Calu3 (cell line): ENCODE measurements at places on chromosomes 5 and 9.

DNA sequence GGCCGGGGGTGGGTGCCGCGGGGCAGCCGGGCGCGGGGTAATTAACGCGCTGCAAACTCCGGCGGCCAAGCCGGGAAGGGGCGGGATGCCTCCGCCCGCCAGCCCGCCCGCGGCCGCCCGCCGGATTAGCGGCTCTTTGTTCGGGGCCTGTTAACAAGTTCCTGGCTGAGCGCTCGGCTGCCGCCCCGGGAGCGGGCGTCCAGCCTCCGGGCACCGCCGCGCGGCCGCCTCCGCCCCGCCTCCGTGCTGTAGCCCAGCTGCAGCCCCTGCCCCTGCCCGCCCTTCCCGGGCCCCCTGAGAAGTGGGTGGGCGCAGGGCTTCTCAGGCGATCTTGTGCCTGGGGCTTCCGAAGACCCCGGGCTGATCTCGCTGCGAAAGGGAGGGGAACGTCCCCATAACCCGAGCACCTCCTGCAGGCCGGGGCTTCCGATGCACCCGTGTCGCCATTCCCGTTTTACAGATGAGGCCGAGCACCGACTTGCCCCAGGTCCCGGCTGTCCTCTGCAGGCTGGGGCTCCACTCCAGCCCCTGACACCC, 7.5 kb downstream of the UNC5A start:
- DNase-seq = peak; percentile 69

DNA sequence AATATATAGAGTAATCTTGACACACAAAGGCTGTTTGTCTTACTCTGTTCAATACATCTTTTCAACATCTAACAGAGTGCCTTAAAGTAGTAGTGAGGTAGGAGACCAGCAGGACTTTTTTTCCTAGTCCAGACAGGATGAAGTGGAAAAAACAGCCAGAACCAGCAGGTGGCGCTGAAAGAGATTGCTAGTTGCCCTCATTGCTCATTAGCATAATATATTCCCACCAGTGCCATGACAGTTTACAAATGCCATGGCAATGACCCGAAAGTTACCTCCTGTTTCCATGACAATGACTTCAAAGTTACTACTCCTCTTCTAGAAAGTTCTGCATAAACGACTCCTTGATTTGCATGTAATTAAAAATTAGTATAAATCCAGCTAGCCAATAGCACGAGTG, 387.4 kb downstream of the ACTL7B start:
- DNase-seq = peak; percentile 42

DNA sequence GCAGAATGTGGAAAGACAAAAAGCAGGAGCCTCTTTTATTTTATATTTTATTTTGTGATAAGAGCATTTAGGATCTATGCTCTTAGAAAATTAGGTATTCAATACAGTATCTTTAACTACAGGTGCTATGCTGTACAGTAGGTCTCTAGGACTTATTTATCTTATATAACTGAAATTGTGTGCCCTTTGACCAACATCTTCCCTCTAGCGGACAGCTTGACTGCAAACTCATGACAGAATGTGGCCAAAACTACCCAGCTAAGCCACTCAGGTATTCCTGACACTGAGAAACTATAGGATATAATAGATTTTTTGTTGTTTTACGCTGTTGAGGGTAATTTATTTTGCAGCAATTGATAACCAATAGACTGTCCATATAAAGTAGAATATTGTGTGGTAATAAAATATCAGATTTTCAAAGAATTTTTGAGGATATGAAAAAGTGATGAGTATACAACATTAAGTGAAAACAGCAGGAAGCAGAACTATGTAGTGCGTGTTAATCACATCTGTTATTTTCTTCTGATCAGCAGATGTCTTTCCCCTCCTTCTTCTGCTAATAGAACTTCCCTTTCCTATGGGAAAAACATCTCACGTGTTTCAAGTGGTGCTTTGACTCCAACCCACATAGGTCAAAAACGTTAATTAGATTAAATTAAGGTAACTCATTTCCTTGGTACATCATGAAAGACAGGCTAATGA, 69.9 kb upstream of the SELENOP start:
- DNase-seq = no peak

GRCh38 chr5:147674411-147674810, 108.1 kb downstream of the JAKMIP2 start:
- no peak for DNase-seq
